ENCODE measurements at places on chromosomes 12 and 14. TPM values are rescaled to one million over a fixed set of nuclear protein-coding genes. Genes with fewer than 3 reads are reported as not detected.

GRCh38 chr14:53619691-53620231 lies 336.9 kb downstream of the BMP4 start:
- peak; percentile 36 for DNase-seq

GRCh38 chr12:104673696-104674482 lies 217.1 kb downstream of the CHST11 start:
- DNase-seq = peak; percentile 46

DNA sequence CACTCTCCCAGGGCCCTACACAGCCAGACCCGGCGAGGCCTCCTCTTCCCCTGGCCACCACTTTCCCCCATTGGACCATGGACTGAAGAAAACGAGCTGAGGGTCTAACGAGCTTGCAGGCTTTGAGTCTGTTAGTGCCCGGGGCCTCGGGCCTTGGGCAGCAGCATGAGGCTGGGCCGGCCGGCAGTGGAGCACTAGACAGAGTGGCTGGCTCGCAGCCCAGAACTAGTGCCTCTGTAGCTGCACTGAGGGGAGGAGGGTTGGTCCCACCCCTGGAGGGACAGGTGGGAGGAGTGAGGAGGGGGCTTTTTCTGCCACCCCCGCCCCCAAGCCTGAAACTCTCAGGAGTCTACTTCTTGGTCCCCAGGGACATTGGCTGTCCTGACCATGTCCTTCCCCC lies 38.7 kb downstream of the SLC6A12 start:
- no peak for DNase-seq

GRCh38 chr12:10409392-10409791 lies at the start of gene KLRC4:
KLRC4 (minus strand) TSS chr12:10409757; CDS start chr12:10409575, 182 bp downstream.
- DNase-seq = no peak

Gene KRT2
- total RNA-seq = not detected

- no peak for DNase-seq
Observed at GRCh38 chr14:22887990-22888378, 5.0 kb downstream of the REM2 start.

DNA sequence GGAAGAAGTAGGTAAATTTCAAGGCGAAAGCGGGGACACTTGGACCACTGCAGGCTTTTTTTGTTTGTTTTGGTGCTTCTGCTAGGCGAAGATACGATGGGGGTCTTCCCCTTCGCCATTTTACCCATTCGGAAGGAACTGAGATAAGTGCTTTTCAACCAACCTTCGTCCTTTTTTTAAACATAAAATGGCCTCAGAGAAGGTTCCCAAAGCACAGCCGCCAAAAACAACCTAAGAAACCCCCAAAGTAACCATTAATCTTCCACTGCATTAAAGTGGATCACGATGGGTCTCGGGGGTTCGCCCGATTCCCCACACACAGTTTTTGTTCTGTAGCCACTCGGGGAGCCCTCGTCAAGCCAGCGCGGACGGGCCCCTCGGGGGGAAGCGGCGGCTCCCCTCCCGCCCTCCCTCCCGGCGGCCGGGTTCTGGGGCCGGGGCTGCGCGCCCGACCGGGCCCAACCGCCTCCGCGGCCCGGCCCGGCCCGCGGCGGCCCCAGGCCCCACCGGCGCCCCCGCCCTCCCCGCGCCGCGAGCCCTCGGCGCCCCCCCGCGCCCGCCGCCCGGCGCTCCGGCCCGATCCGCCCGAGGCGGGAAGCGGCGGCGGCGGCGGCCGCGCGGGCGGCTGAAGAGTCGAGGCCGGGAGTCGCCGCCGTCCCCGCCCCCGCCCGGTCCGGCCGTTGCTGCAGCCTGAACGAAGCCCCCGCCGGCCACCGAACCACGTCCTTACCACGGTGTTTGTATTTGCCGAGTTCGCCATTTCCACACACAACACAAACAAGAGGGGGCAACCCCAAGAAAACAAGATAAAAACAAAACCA lies 790 bp downstream of the GTF2A1 start:
- no peak for DNase-seq

DNA sequence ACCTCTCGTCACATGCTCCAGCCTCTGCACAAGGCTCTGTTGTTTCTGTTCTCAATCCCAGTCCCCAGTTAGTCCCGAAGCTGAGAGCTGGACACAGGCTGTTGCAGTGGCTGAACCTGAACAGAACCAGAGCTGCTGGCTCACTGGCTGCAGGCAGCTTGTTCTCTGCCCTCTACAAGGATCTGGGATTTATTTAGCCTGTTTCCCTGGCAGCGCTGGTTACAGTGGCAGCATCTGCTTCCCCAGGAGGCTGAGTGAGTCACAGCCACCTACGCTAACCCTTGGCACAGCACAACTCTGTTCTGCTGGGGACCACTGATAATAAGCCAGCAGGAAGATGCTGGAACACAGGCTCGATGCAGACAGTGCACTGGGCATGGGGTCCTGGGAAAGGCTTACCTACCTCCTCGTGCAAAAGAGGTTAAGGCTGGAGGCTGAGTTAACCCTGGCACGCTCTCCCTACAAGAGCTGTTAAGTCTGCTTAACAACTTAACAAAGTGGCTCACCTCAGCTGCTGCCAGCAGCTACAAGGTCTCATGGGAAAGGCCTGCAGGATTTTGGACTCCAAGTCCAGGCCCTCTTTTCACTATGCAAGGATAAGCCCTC lies 299.6 kb downstream of the PCNX1 start:
- DNase-seq = peak; percentile 69

GRCh38 chr12:12008931-12009611 lies 61.7 kb upstream of the BCL2L14 start:
- DNase-seq = peak; percentile 65

Gene FSCB
- total RNA-seq = not detected

Gene PPP1R1A
- 11.1 TPM for total RNA-seq

Gene REP15
- 3.6 TPM for total RNA-seq

Gene SIX6
- not detected for total RNA-seq

All from epithelial cell of proximal tubule (primary cell).